ENCODE measurements at places on chromosomes 1 and 21.

GRCh38 chr1:221494670-221495069, 247.2 kb downstream of the DUSP10 start:
- peak; percentile 36 for DNase-seq

DNA sequence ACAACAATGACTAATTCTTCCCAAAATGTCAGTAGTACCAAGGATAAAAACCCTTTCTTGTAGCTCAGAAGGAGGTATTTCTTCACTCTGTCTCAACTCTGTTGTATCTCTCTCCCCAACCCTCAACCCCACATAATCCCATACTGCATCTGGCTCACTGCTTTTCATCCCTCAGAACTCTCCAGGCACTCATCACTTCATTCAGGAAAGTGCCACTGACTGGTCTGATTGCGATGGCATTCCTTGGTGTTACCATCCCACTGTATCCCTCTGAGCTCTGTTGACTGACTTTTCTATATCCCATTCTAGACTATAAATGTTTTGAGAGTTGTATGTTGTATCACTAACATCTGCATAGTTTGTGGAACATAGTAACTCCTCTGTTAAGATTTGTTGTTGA, 483.5 kb upstream of the ADGRL2 start:
- no peak for DNase-seq

- DNase-seq = no peak
These were observed 375.9 kb upstream of the DUSP10 start for GRCh38 chr1:222117809-222118208.

DNA sequence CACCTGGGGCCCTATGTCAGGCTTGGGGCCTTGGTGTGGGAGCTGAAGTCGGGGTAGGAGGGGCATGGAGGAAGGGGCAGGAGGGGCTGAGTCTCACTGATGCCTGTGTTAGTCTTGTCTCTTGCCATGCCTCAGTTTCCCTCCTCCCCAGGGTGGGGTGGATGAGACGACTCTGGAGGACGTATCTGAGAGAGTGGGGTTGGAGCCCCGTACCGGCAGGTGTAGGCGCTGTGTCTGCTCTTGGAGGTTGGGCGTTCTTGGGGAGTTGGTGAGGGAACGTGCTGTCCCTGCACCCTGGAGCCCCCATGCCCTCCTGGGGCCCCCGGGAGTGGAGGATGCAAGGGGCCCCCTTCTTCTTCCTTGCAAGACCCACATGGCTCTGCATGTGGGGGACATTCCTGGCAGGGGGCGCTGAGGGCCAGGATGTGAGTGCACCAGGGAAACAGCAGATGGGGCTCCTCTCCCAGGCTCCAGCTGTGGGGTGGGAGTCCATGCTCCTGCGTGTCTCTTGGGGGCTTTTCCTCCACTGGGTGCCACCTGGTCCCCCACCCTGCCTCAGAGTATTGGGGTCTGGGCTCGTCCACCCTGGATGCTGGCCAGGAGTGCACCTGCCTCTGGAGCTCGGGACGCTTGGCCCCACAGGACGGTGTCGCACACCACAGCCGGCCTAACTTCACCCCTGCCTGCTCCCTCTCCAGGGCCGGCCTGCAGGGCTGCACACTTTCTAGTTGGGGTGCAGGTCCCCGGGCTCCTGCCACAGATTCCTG, 1.4 kb upstream of the TNFRSF14 start:
- no peak for DNase-seq

DNA sequence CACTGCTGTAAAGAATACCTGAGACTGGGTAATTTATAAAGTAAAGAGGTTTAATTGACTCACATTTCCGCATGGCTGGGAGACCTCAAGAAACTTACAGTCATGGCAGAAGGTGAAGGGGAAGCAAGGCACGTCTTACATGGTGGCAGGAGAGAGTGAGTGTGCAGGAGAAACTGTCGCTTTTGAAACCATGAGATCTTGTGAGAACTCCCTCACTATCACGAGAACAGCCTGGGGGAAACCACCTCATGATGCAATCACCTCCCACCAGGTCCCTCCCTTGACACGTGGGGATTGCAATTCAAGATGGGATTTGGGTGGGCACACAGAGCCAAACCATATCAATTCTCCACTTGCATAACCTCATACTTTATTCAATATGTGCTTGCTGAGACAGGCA, 76.6 kb downstream of the GIPC2 start:
- DNase-seq = no peak

- DNase-seq = no peak
These were observed 9.3 kb upstream of the DCAF6 start for GRCh38 chr1:167927046-167927754.

DNA sequence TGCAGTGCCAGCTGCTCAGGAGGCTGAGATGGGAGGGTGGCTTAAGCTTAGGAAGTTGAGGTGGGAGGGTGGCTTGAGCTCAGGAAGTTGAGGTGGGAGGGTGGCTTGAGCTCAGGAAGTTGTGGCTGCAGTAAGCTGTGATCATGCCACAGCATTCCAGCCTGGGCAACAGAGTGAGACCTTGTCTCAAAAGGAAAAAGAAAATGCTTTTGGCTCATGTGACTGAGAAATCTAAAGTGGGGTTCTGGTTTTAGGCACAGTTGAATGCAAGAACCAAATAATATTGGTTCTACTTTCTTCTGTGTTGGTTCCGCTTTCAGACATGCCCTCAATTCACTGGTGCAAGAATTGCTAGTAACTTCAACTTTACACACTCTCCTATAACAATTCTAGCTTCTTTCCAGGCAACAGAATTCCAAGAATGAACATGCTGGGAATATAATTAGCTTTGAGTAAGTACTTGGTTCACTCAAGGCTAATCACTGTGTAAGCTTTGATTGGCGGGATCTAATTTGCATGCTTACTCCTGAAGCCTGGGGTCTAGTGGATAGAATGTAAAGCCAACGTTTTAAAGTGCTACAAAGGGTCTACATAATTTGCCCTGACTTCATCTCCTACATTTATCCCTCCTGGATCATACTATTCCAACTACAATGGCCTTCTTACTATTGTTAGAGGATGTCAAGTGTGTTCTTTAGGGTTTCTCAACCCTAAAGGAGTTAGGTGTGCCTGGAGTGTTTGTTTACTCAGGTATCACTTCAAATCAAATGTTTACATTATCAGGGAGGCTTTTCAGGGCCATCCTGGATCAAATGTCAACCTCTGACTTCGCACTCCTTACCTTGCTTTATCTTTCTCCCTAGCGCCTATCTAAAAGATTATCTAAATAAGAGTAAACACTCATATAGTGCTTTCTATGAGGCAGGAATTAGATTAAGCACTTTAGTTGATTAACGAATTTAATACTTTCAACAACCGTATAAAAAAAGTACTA, 115.1 kb downstream of the SLC16A1 start:
- DNase-seq = no peak

- no peak for DNase-seq
These were observed 22.5 kb upstream of the RHBDL2 start for GRCh38 chr1:38964140-38964548.

DNA sequence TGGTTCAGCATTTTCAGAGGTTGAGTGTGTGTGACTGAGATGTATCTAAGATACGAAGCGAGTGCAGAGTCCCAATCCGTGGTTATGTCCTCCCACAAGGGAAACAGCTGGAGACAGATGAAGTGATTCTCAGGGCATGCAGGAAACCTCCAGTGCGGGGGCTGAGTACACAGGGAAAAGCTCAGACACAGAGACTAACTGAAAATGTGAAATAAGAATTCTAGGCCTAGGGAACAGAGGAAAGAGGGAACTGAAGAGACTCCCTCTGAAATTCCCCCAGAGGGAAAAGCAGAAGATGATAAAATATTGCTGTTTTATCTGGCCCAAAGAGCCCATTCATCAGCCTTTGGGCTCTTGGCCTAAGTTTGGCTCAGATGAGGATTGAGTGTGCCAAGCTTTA, 116.8 kb downstream of the LRRC53 start:
- peak; percentile 13 for DNase-seq

DNA sequence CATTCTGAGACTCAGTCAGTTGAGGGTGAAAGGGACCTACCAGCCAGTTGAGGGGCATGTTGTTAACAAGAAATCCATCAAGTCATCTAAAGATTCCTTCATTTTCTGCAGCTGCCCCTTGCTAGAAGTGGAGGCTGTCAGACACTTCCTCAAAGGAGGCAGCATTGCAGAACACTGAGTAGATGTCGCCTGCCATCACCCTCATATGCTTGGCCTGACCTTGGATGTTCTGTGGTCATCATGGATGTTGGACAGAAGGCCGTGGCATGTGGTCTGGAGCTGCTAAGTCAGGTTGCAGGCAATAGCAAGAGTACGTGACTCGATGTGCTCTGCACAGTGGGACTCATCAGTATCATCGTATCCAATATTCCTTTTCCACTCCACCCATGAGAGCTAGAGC, 70.6 kb downstream of the GATAD2B start:
- no peak for DNase-seq

- no peak for DNase-seq
These were observed at the start of gene ANXA9 for GRCh38 chr1:150981805-150982712. Gene ANXA9, plus strand, starts transcription at chr1:150982292. Its CDS starts 814 bp downstream, at chr1:150983106.

DNA sequence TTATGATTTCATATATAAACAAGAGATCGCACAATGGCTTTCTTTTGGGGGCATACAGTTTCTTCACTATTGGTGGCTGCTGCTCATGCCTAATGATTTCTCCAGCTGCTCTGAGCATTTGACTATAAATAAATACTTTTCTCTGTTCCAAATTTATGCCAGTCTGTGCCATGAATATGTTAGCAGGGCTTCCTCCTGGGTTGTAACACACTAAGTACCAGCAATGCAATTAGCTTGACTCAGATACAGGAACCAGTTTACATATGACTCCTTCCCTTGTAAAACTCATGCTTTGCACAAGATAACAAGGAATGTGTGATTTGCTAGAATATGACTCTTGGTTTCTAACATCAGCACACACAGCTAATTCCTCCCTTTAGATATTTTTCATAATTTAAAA, 1629.7 kb downstream of the NCAM2 start:
- no peak for DNase-seq

DNA sequence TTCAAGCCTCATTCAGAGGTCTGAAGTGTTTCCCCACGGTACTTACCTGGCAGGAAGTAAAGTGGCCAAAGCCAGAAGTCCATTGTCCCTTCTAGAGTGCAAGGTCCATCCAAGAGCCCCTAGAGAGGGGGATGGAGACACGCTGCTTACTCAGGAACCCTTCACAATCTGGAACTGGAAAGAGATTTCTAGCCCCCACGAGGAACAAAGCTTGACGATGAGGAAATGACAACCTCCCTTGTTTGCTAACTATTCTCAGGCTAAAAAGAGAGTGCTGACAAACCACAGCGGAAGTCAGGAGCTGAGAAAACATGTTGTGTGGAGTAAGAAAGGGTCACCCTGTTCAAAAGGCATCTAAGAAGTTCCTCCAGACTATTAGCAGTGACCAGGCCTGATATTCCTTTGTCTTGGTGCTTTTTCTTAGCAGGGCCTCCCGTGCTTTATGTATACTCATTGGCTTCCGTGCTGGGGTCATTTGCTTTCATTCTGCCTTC, at the start of gene FCMR:
FCMR (minus strand) TSS at position 170 of the 494 bp plus-strand sequence; CDS start at position 83, 87 bp downstream.
- DNase-seq = no peak

GRCh38 chr1:221712776-221713431, 29.0 kb downstream of the DUSP10 start:
- DNase-seq = no peak

- peak; percentile 58 for DNase-seq
These were observed 6.7 kb upstream of the RNASEL start for GRCh38 chr1:182595641-182596240.

DNA sequence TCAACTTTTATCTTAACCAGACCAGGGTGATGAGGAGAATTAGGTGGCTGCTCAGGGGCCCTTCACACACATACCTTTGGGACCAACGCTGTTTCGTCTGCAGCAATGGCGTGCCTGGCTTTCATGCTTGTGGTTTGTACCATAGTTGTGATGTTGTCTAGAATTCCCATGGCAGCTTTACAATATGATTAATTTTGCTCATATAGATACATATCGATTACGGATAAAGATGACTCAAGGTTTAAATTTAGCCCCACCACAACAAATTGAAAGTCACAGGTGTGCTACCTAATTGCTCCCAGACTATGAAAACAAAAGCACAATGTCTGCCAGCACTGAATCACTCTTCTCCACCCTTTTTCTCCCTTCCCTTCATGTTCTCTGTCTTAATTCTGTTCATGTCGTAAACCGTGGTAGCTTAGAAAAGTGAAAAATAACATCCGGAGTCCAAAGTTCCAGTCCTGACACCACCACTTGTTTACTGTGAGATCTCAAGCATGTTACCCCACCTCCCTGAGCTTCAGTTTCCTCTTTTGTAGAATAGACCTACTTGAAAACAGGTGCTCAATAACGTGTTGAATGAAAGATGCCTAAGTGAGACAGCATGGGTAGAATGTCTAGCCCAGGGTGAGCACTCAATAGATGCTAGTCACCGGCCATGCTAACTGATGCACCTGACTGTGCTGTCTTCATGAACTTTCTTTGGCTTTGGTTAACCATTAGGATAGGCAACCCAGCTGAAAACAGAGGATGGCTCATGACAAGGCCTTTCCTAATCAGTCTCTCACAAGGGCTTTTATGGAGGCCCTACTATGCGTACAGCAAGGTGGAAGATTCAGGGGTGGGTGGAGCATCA, 22.1 kb upstream of the JUN start:
- DNase-seq = no peak

DNA sequence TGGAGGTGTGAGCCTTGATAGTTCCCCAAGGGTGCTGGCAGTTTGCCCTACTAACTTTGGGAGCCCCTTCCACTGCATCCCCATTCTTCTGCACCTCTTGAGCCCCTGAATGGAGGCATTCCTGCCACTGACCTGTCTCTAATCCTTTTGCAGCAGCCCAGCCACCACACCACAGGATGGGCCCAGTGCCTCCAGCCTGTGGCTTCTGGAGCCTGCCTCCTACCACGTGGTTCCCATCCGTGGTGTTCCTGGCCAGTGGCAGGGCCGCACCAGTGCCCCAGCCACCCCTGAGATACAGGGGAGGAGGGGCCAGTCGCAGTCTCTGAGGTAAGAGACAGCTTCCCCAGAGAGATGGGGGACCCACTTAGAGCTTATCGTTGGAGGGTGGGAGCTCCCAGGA, 14.4 kb downstream of the INAVA start:
- no peak for DNase-seq

GRCh38 chr1:79790950-79791349, 784.4 kb upstream of the ADGRL4 start:
- DNase-seq = no peak

DNA sequence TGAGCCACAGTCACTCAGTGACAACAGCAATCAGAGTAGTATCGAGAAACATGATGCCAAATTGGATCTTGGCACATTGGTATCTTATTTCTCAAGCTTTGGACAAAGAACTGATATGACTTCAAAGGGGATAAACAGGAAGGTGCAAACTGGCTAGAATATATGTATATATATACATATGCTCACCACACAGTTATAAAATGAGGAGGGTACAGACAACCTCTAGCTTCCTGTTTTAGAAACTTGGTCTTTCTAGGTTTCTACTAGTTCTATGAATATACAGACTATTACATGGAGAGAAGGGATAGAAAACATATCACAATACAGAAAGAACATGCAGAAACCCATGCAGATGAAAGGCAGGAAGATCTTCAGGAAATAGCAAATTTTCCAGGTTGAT, 292.1 kb upstream of the SNX7 start:
- DNase-seq = no peak

GRCh38 chr1:39331647-39332046, 127.2 kb downstream of the MACF1 start:
- no peak for DNase-seq

- DNase-seq = no peak
These were observed 448 bp upstream of the COL9A2 start for GRCh38 chr1:40317394-40318074.
